ENCODE measurements at places on chromosomes 3 and 15. TPM values are rescaled to one million over a fixed set of nuclear protein-coding genes. Genes with fewer than 3 reads are reported as not detected.

GRCh38 chr3:117674321-117674720, 964.7 kb downstream of the TUSC7 start:
- H3K36me3 ChIP-seq, result no peaks in the 10 kb centered on the region
- H3K27me3 ChIP-seq, result no peaks in the 10 kb centered on the region
- no peak overlapping the region for H3K4me3 ChIP-seq
- H3K4me1 ChIP-seq, result peaks cover 7% of the 10 kb centered on the region
- no peak overlapping the region for H3K27ac ChIP-seq

KIF7 gene
- total RNA-seq, result 15.7 TPM

GRCh38 chr3:103818398-103818797, 1383.6 kb downstream of the ZPLD1 start:
- H3K4me1 ChIP-seq, result peaks cover 22% of the 10 kb centered on the region
- no peaks in the 10 kb centered on the region for H3K36me3 ChIP-seq
- DNase-seq, result no peak
- no peaks in the 10 kb centered on the region for H3K27me3 ChIP-seq

DNA sequence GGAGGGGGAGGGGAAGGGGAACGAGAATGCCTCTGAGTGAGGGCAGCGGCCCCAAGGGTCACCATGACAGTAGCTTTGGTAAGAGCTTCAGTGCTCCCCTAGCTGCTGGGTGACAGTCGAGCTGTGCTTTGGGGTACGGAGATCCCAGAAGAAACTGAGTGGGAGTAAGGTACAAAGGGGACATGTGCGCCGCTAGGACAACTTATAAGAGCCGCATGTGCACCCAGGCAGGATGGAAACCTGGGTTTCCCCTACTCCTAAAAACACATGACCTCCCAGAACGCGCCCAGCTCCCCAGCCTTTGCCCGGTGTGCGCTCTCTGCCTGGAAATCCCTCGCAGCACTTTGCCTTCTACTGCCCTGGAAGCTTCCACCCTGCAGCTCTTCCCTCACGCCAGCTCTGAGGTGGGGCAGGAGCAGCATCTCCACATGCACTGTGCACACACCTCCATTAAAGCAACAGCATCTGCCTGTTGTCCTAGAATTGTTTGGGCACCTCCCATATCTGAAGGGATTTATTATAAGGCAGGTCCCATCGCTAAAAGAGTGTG, 232.2 kb downstream of the ADAMTS17 start:
- H3K27ac ChIP-seq, result no peak overlapping the region
- no peak for DNase-seq
- no peaks in the 10 kb centered on the region for H3K27me3 ChIP-seq
- peaks cover 11% of the 10 kb centered on the region for H3K4me1 ChIP-seq
- H3K4me3 ChIP-seq, result no peak overlapping the region

GCNT3 gene
- total RNA-seq, result not detected

GPR62 gene
- total RNA-seq, result 0.21 TPM

DNA sequence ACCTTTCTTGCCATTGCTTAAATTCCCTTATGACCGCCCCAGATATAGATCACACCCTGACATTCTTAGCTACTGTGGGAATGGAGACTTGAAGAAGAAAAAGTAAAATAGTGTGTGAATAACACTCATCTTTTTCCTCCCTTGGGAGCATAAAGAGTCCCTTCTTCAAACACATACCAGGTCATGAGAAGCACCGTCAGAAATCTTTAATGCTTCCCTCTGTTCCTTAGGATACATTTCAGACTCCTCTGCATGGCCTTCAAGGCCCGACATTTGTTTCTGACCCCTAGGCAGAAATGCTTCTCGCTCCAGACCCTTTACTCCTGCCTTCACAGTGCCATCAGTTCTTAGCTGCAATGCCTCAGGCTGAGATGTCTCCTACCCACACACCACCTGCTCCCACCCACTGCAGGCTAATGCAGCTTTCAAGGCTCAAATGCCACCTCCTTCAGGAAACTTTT, 143.8 kb upstream of the IL12A start:
- peaks cover 23% of the 10 kb centered on the region for H3K4me1 ChIP-seq
- H3K4me3 ChIP-seq, result no peak overlapping the region
- H3K27me3 ChIP-seq, result no peaks in the 10 kb centered on the region

KLHL40 gene
- total RNA-seq, result not detected

GRCh38 chr3:18080198-18080689, 337.8 kb upstream of the TBC1D5 start:
- no peak overlapping the region for H3K4me3 ChIP-seq
- H3K4me1 ChIP-seq, result peaks cover 2% of the 10 kb centered on the region
- no peak overlapping the region for H3K27ac ChIP-seq
- no peaks in the 10 kb centered on the region for H3K27me3 ChIP-seq

DNA sequence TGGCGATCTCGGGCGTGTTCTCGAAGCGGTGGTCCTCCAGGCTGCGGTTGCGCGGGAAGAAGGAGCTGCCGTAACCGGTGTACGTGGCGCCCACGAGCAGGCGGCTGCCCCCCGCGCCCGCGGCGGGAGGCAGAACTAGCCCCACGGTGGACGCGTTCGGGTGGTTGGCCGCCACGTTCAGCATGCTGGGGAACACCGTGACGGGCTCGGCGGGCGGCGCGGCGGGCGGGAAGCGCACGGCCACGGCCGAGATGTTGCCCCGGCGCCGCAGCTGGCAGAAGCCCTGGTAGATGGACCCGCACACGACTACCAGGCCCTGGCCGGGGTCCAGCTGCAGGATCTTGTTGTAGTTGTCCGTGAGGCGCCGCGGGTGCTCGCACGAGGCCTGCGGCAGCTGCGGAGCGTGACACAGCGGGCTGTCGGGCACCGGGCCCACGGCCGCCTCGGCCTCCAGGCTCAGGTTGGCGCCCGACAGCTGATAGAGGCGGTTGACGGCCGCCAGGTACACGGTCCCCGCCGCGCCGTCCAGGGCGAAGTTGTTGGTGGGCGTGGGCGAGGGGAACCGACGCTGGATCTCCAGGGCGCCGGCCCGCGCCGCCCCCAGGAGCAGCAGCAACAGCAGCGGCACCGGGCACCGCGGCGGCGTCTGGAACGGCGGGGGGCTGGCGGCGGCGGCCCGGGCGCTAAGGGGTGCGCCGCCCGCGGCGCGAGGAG, 397 bp downstream of the PLXND1 start:
- H3K4me1 ChIP-seq, result peaks cover 20% of the 10 kb centered on the region
- peak; percentile 54 for DNase-seq
- peaks cover 50% of the 10 kb centered on the region for H3K27me3 ChIP-seq
- peak overlapping the region; percentile 56 for H3K4me3 ChIP-seq
- no peaks in the 10 kb centered on the region for H3K36me3 ChIP-seq

SENP5 gene
- total RNA-seq, result 42.7 TPM

DNA sequence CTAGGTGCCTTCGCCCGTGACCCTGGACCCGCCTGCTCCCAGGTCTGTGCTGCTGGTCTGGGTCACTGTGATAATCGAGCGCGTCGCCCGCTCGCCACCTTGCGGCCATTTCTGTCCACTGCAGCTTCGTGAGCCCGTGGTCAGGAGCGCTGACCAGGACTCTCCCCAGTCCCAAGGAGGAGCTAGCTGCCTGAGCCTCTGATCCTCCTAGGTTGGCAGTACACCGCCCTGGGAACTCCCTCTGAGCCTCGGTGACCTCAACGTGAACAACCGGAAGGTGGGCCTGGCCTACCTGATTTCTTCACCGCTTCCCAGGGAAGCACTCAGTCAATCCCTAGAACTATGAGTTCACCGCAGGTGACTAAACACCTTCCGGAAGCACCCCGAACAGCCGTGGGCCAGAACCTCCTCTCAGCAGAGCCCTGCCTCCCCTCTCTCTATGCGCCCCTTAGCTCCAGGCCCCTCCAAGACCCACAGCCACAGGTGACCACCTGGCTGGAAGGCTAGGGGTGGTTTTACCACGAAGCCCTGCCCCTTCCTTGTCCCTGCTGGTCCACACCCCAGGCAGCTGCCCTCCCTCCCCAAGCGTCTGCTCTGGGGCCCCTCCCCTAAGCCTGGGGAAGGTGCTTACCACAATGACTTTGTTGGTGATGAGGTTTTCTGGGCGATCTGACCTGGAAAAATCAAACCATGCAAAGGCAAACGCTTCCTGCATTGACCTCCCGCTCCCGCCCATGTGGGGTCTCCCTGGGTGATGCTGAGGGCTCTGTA, 9.7 kb downstream of the PLA2G4D start:
- peak; percentile 76 for DNase-seq
- H3K27me3 ChIP-seq, result peaks cover 4% of the 10 kb centered on the region
- H3K4me3 ChIP-seq, result no peak overlapping the region
- no peak overlapping the region for H3K27ac ChIP-seq
- peaks cover 18% of the 10 kb centered on the region for H3K4me1 ChIP-seq
- H3K36me3 ChIP-seq, result no peaks in the 10 kb centered on the region

- H3K27me3 ChIP-seq, result no peaks in the 10 kb centered on the region
- H3K36me3 ChIP-seq, result no peaks in the 10 kb centered on the region
- H3K4me1 ChIP-seq, result no peaks in the 10 kb centered on the region
- no peak for DNase-seq
- no peak overlapping the region for H3K4me3 ChIP-seq
Observed at GRCh38 chr3:4771243-4771642, 208.0 kb upstream of the BHLHE40 start.

HYPK gene
- total RNA-seq, result 8.3 TPM

- H3K4me1 ChIP-seq, result no peaks in the 10 kb centered on the region
- H3K27me3 ChIP-seq, result peaks cover 92% of the 10 kb centered on the region
- H3K27ac ChIP-seq, result no peak within 1 kb of the TSS
- peak within 1 kb of the TSS; percentile 18 for H3K4me3 ChIP-seq
Observed at GRCh38 chr3:172447611-172448579, at the start of gene GHSR. TSS of gene GHSR (minus strand) at chr3:172448456. CDS start at chr3:172448413, 43 bp downstream.

MTMR10 gene
- 18.7 TPM for total RNA-seq

PIK3CA gene
- 14.1 TPM for total RNA-seq

SCG5 gene
- total RNA-seq, result 69.4 TPM

DCUN1D1 gene
- total RNA-seq, result 63.6 TPM

GRCh38 chr3:63946753-63947152, 34.6 kb upstream of the SCAANT1 start:
- peaks cover 19% of the 10 kb centered on the region for H3K4me1 ChIP-seq
- no peak overlapping the region for H3K4me3 ChIP-seq
- H3K27me3 ChIP-seq, result no peaks in the 10 kb centered on the region
- H3K36me3 ChIP-seq, result no peaks in the 10 kb centered on the region

HDC gene
- total RNA-seq, result not detected

GRCh38 chr15:60634815-60635214, 155.9 kb upstream of the ICE2 start:
- no peak overlapping the region for H3K27ac ChIP-seq
- H3K27me3 ChIP-seq, result no peaks in the 10 kb centered on the region
- no peak for DNase-seq
- H3K4me1 ChIP-seq, result no peaks in the 10 kb centered on the region

TRAT1 gene
- total RNA-seq, result not detected

BCL2A1 gene
- total RNA-seq, result not detected
